ENCODE measurements at places on chromosomes 16 and 17. TPM values are rescaled to one million over a fixed set of nuclear protein-coding genes. Genes with fewer than 3 reads are reported as not detected.

GRCh38 chr17:77892469-77893143, 65.9 kb upstream of the TNRC6C start:
- DNase-seq, result no peak
- no peaks in the 10 kb centered on the region for H3K27me3 ChIP-seq
- H3K27ac ChIP-seq, result peak overlapping the region; percentile 27
- H3K36me3 ChIP-seq, result no peaks in the 10 kb centered on the region
- H3K4me3 ChIP-seq, result peak overlapping the region; percentile 68

GRCh38 chr17:78359997-78360370, at the start of gene SOCS3:
TSS of gene SOCS3 (minus strand) at chr17:78360077. CDS start at chr17:78359095, 982 bp downstream.
- peak within 1 kb of the TSS; percentile 93 for H3K27ac ChIP-seq
- DNase-seq, result peak; percentile 92

- peaks cover 51% of the 10 kb centered on the region for H3K27me3 ChIP-seq
- DNase-seq, result peak; percentile 20
- H3K36me3 ChIP-seq, result no peaks in the 10 kb centered on the region
- H3K27ac ChIP-seq, result no peak overlapping the region
Measured at GRCh38 chr17:8326511-8327302, 12.9 kb upstream of the ODF4 start.

GRCh38 chr17:9557857-9558256, 17.8 kb downstream of the STX8 start:
- H3K27ac ChIP-seq, result no peak overlapping the region
- peaks cover 54% of the 10 kb centered on the region for H3K36me3 ChIP-seq
- no peaks in the 10 kb centered on the region for H3K27me3 ChIP-seq
- no peak for DNase-seq

GRCh38 chr17:68634345-68634876, 33.2 kb upstream of the FAM20A start:
- no peak overlapping the region for H3K4me3 ChIP-seq
- no peaks in the 10 kb centered on the region for H3K4me1 ChIP-seq
- H3K36me3 ChIP-seq, result peaks cover 3% of the 10 kb centered on the region
- peaks cover 23% of the 10 kb centered on the region for H3K27me3 ChIP-seq

DNA sequence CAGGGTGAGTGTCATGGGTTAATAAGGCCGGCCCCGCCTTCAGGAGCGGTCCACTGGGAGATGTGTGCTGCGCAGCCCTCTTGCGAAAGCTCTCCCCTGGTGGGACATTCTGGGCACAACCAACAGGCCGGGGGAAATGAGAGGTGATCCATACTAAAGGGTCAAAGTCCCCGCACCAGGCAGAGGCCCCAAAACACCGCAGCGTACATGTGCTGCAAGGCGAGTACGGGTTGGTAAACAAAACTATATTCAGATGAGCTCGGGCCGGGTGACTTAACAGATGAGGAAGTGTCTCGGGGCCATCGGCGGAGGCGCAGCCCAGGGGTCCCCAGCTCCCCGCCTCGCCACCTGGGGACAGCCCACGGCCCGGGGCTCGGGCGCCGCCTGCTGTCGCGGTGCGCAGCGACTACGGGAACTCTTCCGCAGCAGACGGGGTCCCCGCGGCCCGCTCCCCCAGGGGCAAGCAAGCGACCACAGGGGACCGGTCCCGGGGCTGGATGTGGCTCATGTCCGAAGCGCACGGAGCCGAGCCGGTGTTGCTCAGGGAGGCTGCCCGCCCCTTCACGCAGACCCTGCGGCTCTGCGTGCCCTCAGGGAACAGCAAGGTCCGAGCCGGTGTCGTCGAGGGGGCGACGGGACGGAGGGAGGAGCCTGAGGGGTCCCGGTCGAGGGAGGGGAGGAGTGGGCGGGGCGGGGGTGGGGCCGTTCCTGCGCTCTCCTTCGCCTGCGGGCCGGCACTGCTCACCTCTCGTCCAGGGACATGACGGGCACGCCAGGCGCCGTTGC, at the start of gene RAB37:
Gene RAB37 (plus strand): TSS at position 744 of the 786 bp plus-strand sequence. CDS start 17 bp downstream, at position 761.
- H3K36me3 ChIP-seq, result no peaks in the 10 kb centered on the region
- H3K4me3 ChIP-seq, result peak within 1 kb of the TSS; percentile 86
- H3K4me1 ChIP-seq, result peaks cover 53% of the 10 kb centered on the region
- peak; percentile 39 for DNase-seq
- no peaks in the 10 kb centered on the region for H3K27me3 ChIP-seq

- no peaks in the 10 kb centered on the region for H3K27me3 ChIP-seq
- no peaks in the 10 kb centered on the region for H3K4me1 ChIP-seq
- H3K27ac ChIP-seq, result no peak overlapping the region
- no peak overlapping the region for H3K4me3 ChIP-seq
- no peaks in the 10 kb centered on the region for H3K36me3 ChIP-seq
Measured at GRCh38 chr17:28524476-28525424, 18.6 kb downstream of the FOXN1 start.

DNA sequence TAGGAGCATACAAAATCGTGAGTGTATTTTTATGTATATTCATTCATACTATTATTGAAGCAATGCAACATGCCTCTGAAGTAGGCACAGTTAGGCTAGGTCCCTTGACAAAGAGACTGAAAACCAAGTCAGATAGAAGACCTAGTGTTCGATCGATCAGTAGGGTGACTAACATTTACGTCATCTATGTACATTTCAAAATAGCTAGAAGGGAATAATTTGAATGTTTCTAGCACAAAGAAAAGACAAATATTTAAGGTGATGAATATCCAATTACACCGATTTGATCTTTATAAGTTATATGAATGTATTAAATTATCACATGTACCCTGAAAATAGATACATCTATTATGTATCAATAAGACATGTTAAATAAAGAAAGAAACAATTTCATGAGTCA, 610.1 kb downstream of the TOX3 start:
- H3K27me3 ChIP-seq, result no peaks in the 10 kb centered on the region
- no peaks in the 10 kb centered on the region for H3K4me1 ChIP-seq
- no peak overlapping the region for H3K27ac ChIP-seq
- DNase-seq, result no peak
- H3K36me3 ChIP-seq, result no peaks in the 10 kb centered on the region

DNA sequence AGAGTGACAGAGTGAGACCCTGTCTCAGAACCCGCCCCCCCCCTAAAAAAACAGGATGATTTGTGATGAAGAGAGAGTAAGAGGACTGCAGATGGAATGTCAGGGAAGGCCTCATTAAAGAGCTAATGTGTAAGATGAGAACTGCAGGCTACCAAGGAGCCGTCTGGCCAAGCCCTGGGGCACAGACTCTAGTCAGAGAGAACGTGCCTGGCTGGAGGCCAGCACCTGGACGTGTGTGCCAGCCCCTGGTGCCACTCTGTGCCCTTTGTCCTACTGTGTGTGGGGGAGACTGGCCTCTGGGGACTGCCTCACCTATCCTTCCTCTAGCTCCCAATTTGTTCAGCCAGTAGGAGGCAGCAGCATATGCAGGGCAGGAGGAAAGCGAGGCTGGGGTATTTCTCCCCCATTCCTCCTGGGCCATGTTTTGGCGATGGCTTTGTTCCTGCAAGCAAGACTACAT, 37.1 kb downstream of the KNOP1 start:
- peaks cover 40% of the 10 kb centered on the region for H3K36me3 ChIP-seq
- H3K27ac ChIP-seq, result no peak overlapping the region
- DNase-seq, result no peak
- H3K4me1 ChIP-seq, result no peaks in the 10 kb centered on the region
- no peaks in the 10 kb centered on the region for H3K27me3 ChIP-seq

DNA sequence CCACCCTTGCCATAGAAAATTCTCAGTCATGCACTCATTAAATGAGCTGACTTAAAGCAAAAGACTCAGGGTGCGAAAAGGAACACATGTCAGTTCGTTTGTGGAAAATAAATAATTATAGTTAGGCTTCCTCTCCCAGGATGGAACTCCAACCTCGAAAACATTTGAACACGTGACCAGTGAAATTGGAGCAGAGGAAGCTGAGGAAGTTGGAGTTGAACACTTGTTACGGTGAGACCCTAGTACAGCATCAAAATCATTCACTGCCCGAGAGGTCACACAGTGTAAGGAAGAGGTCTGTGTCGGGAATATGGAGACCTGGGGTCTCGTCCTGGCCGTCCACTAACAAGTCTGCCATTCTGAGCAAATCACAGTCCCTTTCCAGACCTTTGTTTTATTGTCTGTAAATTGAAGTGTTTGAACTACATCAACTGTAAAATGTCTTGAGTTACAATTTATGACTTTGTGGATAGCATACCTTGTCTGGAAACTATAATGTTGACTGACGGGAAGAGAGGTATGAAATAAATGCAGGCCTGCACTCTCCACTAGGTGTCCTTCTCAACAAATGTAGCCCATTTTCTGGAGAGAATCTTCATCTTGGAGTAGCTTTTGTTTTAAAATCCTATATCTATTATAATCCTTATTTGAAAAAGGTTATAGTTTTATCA, 7.7 kb downstream of the PSMD7 start:
- H3K27me3 ChIP-seq, result no peaks in the 10 kb centered on the region
- peaks cover 7% of the 10 kb centered on the region for H3K4me1 ChIP-seq
- no peak overlapping the region for H3K4me3 ChIP-seq
- no peak overlapping the region for H3K27ac ChIP-seq
- peaks cover 85% of the 10 kb centered on the region for H3K36me3 ChIP-seq

GRCh38 chr16:23595246-23595950, 718 bp downstream of the NDUFAB1 start:
- peak overlapping the region; percentile 60 for H3K27ac ChIP-seq
- peak overlapping the region; percentile 80 for H3K4me3 ChIP-seq
- H3K4me1 ChIP-seq, result peaks cover 25% of the 10 kb centered on the region
- H3K27me3 ChIP-seq, result no peaks in the 10 kb centered on the region
- DNase-seq, result no peak
- no peaks in the 10 kb centered on the region for H3K36me3 ChIP-seq

DNA sequence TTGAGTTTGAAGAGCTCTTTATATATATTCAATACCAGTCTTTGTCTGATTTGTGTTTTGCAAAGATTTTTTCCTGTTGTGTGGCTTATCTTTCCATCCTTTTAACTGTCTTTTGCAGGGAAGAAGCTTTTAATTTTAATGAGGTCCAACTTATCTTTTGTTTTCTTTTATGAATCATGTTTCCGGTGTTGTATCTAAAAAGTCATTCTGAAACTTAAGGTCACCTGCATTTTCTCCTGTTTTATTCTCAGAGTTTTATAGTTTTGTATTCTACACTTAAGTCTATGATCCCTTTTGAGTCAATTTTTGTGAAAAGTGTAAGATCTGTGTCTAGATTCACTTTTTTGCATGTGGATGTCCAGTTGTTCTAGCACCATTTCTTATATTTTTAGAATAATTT, 24.6 kb upstream of the COX10 start:
- no peak overlapping the region for H3K4me3 ChIP-seq
- H3K36me3 ChIP-seq, result peaks cover 8% of the 10 kb centered on the region
- H3K27me3 ChIP-seq, result no peaks in the 10 kb centered on the region
- DNase-seq, result no peak
- no peak overlapping the region for H3K27ac ChIP-seq
- H3K4me1 ChIP-seq, result peaks cover 7% of the 10 kb centered on the region

DNA sequence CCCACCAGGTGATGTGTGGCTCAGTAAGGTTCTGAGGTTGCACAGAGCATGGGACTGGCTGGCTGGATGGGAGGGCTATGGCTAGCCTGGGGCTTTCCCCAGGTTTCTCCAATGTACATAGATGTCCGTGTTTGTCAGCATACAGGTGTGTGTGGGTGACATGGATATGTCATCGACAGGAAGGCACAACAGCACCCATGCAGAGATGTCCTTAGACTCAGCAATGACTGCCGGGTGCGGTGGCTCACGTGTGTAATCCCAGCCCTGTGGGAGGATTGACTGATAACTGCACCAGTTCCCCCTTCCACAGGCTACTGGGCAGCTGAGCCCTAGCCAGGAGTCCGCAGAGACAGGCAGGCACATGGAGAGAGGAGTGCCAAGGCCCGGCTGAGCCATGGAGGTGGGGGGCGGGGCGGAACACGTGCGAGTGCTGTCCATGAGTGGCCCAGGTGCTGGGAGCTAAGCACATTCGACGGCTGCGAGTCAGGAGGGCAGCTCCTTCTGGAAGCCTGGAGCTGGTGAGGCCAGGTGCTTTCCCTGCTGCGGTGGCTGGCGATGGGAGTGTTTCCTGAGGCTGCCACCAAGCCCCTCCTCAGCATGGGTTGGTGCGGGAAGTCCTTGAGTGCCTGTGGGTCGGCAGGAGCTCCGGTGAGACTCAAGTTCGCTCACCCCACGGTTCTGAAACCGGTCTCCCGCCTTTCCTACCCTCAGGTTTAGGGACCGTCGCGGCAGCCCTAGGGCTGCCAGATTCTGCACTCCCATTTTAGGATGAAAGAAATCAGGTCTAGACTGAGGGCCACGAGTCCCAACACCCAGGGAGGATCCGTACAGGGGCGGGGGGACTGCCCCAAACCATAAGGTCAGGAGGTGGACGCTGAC, 858 bp upstream of the ASPSCR1 start:
- H3K4me3 ChIP-seq, result peak overlapping the region; percentile 96
- H3K4me1 ChIP-seq, result peaks cover 43% of the 10 kb centered on the region
- DNase-seq, result peak; percentile 28
- H3K36me3 ChIP-seq, result peaks cover 3% of the 10 kb centered on the region

GRCh38 chr17:75834928-75835653, 9.1 kb downstream of the UNC13D start:
- no peak for DNase-seq
- H3K4me1 ChIP-seq, result peaks cover 17% of the 10 kb centered on the region
- peak overlapping the region; percentile 75 for H3K27ac ChIP-seq
- H3K4me3 ChIP-seq, result no peak overlapping the region
- H3K36me3 ChIP-seq, result peaks cover 62% of the 10 kb centered on the region
- H3K27me3 ChIP-seq, result no peaks in the 10 kb centered on the region

DNA sequence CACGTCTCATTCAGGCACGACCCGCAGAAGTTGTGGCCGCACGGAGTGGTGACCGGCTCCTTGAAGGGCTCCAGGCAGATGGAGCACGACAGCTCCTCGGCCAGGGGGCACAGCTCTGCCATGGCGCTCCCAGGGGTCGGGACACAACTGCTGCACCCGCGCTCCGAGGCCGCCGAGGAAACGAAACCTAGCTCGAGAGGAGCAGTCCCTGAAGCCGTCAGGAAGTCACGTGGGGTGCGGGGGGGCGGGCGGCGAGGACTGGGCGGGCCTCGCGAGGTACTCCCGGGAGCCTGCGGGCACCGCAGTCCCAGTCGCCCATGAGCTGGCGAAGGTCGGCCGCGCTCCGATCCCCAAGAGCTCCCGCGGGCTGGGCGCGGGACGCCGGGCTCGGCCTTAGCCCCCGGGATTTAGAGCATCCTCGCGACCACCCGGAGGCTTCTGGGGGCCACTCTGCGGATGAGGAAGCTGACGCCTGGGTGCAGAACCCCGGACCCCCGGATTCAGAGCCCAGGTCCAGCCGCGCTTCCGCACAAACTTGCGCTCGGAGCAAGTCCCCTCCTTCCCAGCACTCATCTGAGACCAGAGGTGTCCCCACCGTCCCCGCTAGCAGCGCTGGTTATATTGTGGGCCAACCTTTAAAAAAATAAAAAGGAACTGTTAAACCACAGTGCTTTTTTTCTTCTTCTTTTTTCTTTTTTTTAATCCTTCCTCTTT, at the start of gene TRIM25:
Gene TRIM25 (minus strand): TSS at position 183 of the 714 bp plus-strand sequence. CDS start 61 bp downstream, at position 122.
- peak; percentile 83 for DNase-seq
- no peaks in the 10 kb centered on the region for H3K36me3 ChIP-seq
- peaks cover 55% of the 10 kb centered on the region for H3K4me1 ChIP-seq
- H3K4me3 ChIP-seq, result peak within 1 kb of the TSS; percentile 97
- no peaks in the 10 kb centered on the region for H3K27me3 ChIP-seq

CORO6 gene
- polyA plus RNA-seq, result 0.36 TPM

PPP1R1B gene
- not detected for polyA plus RNA-seq

TBX2 gene
- not detected for polyA plus RNA-seq

DPEP2 gene
- 29.0 TPM for polyA plus RNA-seq

EVPLL gene
- not detected for polyA plus RNA-seq

ALOX15 gene
- polyA plus RNA-seq, result not detected

CHRNB1 gene
- 24.5 TPM for polyA plus RNA-seq

NUDT7 gene
- 18.5 TPM for polyA plus RNA-seq

CHST6 gene
- polyA plus RNA-seq, result not detected

NPW gene
- not detected for polyA plus RNA-seq

SMPD3 gene
- 3.5 TPM for polyA plus RNA-seq

Data from naive thymus-derived CD8-positive, alpha-beta T cell (primary cell).